ENCODE measurements at places on chromosomes 16 and 17.
A peak's percentile ranks its signal among the peaks of the same experiment; 100 is the strongest.

DNA sequence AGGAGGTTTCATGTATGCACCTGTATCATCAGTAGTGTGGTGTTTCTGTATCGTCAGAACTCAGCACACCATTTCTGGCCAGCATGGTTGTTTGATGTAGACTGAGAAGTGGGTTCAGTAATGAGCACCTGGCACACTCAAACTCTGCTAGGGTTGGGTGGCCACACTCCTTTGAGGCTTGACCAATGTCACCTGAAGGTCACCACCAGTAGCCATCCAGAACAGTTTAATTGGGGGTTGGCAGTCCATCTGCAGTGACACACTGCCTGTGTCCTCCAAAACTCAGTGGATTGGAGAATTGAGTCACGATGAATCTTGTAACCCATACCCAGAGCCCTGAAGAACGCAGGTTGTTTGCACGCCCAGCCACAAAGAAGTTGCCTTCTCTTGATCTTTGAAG, 86.8 kb upstream of the HSBP1 start:
- DNase-seq, result no peak

DNA sequence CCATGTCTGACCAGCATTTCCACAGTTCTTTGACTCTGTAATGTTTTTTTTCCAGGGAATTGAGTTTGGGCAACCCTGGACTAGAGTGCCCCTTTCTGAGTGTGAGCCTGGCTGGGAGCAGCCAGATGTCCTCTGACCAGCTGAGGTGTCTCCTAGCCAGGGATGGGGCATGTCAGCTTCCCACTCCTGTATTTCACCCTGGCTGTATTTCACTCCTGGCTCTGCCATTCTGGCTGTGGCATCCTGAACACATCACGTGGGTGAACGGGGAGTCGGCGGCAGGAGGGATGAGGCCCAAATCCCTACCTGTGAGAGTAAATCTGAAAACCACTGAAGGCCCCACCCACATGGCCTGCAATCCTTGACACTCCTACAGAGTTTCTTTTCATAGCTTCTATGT, 31.3 kb downstream of the KDM8 start:
- no peak for DNase-seq

DNA sequence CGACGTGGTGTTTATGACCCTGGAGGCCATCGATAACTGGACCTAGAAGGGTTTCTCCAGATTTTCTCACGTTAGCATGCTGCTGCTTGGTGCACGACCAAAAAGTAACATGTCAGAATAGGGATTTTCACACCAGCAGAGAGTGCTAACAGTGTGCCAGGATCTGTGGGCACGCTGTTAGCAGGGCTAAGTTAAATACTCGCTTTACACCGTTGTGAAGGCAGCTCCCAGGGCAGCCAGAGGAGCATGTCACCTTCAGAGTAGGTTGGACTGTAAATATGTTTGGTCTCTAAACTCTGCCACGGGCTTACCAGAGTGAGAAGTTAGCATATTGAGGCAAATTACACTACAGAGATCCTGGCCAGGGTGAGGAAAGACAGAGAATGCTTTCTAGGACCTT, 113.2 kb upstream of the TBX2 start:
- no peak for DNase-seq

DNA sequence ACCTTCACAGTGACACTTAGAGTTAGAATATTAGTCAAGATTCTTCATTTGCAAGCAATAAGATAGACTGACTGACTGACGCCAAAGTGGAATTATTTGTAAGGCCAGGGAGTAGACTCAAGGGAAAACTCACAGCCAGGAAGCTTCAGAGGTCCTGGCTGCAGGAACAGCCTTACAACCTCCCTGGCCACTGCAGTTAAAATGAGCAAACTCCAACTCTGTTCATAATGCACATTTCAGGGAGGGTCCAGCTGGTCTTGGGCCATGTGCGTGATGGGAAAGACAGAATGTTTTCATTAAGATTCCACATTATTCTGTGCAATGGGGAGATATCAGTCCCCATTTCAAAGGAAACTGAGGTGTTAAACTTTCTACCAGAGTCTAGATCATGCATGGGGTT, 9.9 kb downstream of the CAPNS2 start:
- no peak for DNase-seq

DNA sequence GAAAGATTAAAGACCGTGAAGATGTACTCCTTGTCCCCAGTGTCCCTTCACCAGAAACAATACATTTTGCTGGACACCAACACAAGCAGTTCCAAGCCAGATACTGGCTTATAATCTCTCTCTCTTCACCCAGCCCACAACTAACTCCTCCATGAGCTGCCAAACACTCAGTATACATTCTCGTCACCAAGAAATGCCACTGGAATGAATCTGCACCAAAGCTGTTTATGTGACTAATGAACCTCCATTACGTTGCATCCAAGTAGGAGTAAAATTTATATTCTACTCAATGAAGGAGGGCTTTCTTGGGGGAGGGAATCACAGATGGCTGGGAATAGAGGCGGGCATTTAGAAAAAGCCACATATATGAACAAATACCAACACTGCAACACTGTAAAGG, 20.9 kb upstream of the SOX9 start:
- no peak for DNase-seq

DNA sequence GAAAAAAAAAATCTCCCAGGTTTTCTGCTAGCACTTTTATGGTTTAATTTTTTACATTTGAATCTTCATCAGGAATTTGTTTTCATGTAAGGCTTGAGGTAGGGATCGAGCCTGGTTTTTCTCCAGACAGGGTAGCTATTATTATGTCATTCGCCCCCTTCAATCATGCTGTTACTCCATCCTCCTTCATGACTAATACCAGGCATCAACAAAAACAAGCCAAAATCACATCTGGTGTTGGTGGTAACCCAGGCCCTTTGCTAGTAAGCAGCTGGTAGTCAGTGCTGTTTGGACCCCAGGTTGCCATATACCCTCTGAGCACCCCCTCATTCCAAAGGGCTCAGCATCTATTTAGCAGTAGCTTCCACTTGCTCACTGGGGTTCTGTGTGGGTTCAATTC, 29.5 kb downstream of the DRC3 start:
- no peak for DNase-seq

- DNase-seq, result no peak
Observed at GRCh38 chr17:20141198-20141972, 132.2 kb downstream of the SPECC1 start.

- DNase-seq, result no peak
Observed at GRCh38 chr17:4551141-4551540, 4.0 kb downstream of the MYBBP1A start.

- DNase-seq, result no peak
Observed at GRCh38 chr17:67082107-67082506, 37.8 kb downstream of the CACNG1 start.

GRCh38 chr16:85341972-85342695, 229.9 kb upstream of the CIBAR2 start:
- DNase-seq, result no peak

GRCh38 chr16:54231336-54231735, 55.3 kb downstream of the IRX3 start:
- no peak for DNase-seq

DNA sequence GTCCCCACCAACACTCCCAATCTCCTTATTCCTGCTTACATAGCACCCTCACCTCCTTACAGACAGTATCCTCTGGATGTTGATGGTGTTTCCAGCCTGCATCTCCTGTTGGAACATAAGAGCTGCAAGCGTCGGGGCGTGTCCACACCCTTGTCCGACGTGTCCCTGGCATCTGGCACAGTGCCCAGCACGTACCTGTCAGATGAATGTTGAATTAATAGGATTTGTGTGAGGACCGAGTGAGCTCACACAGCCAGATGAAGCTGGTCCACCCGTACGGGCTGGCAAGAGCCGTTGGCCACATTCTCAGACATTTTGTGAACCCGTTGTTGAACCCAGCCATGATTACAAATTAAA, 12.2 kb upstream of the CBX4 start:
- DNase-seq, result no peak

DNA sequence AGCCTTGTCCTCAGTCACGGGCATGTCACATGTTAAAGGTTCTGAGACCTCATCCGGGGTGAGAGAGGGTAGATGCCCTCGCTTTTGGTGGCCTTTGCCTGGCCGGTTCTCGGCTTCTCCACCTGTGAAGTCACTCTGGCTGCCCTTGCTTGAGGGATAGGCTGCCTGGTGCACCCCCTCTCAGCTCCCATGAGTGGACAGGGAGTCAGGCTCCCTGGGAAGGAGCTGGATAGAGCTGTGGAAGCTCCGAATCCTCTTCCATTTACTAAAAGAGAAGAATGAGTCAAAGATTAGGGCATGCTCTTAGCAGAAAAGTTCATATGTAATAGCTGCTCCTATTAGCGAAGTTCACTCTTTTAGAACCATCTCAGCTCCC, 142.0 kb downstream of the IRX3 start:
- no peak for DNase-seq

DNA sequence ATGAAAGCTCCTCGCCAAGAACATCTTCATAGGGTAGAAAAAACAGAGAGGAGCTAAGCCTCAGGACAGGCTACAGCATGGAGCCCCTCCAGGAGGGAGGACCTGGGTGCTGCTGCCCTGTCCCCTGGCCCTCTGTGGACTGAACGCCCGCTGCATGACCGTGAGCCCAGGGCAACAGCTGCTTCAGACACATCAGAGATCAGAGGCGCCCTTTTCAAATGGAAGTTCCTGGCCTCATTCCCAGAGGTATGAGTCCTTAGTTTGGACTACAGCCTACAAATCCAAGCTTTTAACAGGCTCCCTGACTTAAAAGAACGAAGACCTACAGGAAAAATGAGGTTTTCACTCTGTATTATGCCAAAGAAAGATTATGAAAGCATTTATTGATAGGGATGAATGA, 48.5 kb downstream of the ZNF18 start:
- DNase-seq, result peak; percentile 13

- DNase-seq, result no peak
Observed at GRCh38 chr17:49214676-49215360, 4.3 kb downstream of the ABI3 start.

- DNase-seq, result no peak
Observed at GRCh38 chr17:80138856-80139426, 8.0 kb downstream of the EIF4A3 start.

DNA sequence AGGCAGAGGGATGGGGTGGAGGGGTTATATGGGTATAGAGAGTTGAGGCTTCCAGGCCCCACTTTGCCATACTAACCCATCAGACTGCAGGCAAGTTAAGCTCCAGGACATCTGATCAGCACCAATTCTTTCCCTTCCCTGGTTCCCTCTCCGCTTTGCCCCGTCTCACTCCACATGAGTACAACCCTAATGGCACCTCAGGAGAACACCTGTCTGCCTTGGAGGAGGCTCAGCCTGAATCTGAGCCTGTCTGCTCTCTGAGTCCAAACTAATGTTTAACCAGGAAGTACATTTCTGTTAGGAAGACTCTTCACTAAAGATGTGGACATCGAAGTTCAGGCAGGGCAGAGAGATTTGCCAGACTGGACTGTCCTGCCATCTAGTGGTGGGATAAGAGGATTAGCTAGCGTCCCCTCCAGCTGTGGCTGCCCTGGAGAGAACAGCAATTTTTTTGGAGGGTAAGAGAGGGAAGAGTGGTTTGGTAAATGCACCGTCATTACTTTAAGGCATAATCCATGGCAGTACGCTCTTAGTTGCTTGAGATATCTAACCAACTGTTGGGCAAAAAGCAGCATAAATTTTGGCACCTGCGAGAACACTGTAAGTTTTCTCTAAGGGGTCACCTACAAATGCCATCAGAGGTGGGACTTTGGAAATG, 29.2 kb upstream of the LRRC75A start:
- peak; percentile 45 for DNase-seq

DNA sequence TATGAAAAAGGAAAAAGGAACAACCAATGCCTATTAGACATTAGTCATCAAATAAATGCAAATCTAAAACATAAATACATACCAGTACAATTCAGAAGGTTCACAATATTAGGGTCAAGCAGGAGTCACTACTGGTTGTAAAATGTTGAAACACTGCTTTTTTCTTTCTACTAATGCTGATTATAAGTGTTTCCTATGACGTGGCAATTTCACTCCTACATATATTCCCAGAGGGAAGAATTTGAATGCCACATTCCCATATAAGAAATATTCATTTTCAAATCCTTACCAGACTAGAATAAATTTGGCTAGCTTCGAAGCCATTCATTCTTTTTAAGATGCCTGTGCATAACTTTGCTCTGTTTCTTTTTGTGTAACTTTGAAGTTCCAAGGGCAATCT, 2.6 kb upstream of the KRTAP9-2 start:
- DNase-seq, result no peak
